ENCODE measurements at places on chromosomes 4 and X. TPM values are rescaled to one million over a fixed set of nuclear protein-coding genes. Genes with fewer than 3 reads are reported as not detected.

Gene RAB39B
- 22.1 TPM for polyA plus RNA-seq

Gene MAGEC1
- polyA plus RNA-seq, result not detected

Gene CXXC4
- polyA plus RNA-seq, result 5.4 TPM

Gene TEX13B
- polyA plus RNA-seq, result not detected

Gene RENBP
- polyA plus RNA-seq, result not detected

All from Purkinje cell (primary cell).